ENCODE measurements at places on chromosomes 12 and 14. TPM values are rescaled to one million over a fixed set of nuclear protein-coding genes. Genes with fewer than 3 reads are reported as not detected.

LYZ gene
- polyA plus RNA-seq: 2.7 TPM

CLEC9A gene
- polyA plus RNA-seq: 0.80 TPM

GALNT16 gene
- 16.2 TPM for polyA plus RNA-seq

ZNF891 gene
- polyA plus RNA-seq: 0.36 TPM

AQP2 gene
- not detected for polyA plus RNA-seq

ENDOU gene
- polyA plus RNA-seq: 0.80 TPM

MAP1LC3B2 gene
- polyA plus RNA-seq: 4.2 TPM

ZDHHC22 gene
- 30.2 TPM for polyA plus RNA-seq

DPPA3 gene
- polyA plus RNA-seq: not detected

RPS29 gene
- polyA plus RNA-seq: 4,447 TPM

DNAI7 gene
- 0.70 TPM for polyA plus RNA-seq

RNASE7 gene
- polyA plus RNA-seq: not detected

DHRS2 gene
- polyA plus RNA-seq: 0.25 TPM

DUSP6 gene
- polyA plus RNA-seq: 14.8 TPM

TMPRSS12 gene
- polyA plus RNA-seq: not detected

METTL25 gene
- polyA plus RNA-seq: 1.7 TPM

MTERF2 gene
- 5.0 TPM for polyA plus RNA-seq

C12orf50 gene
- not detected for polyA plus RNA-seq

KRT83 gene
- 1.1 TPM for polyA plus RNA-seq

FGF23 gene
- not detected for polyA plus RNA-seq

DENND5B gene
- polyA plus RNA-seq: 5.7 TPM

CCDC177 gene
- 1.5 TPM for polyA plus RNA-seq

KRT79 gene
- polyA plus RNA-seq: not detected

CPM gene
- polyA plus RNA-seq: 8.4 TPM

IL31 gene
- not detected for polyA plus RNA-seq

KRT71 gene
- polyA plus RNA-seq: not detected

GPRC5D gene
- polyA plus RNA-seq: not detected

RAB2B gene
- polyA plus RNA-seq: 49.6 TPM

ATL1 gene
- polyA plus RNA-seq: 38.7 TPM

LBHD2 gene
- not detected for polyA plus RNA-seq

KLHL33 gene
- not detected for polyA plus RNA-seq

ETNK1 gene
- 4.2 TPM for polyA plus RNA-seq

FLRT2 gene
- polyA plus RNA-seq: 3.9 TPM

FAM186B gene
- polyA plus RNA-seq: 0.15 TPM

AGAP2 gene
- polyA plus RNA-seq: 37.8 TPM

DNAJC22 gene
- polyA plus RNA-seq: 1.1 TPM

RBM25 gene
- 27.4 TPM for polyA plus RNA-seq

A2M gene
- polyA plus RNA-seq: 210 TPM

KRT75 gene
- 0.14 TPM for polyA plus RNA-seq

LPAR5 gene
- polyA plus RNA-seq: 2.0 TPM

RIPK3 gene
- polyA plus RNA-seq: 0.44 TPM

RFX4 gene
- 5.5 TPM for polyA plus RNA-seq

NGB gene
- polyA plus RNA-seq: 28.3 TPM

KLHDC1 gene
- polyA plus RNA-seq: 2.0 TPM

IKZF4 gene
- 6.4 TPM for polyA plus RNA-seq

RIN3 gene
- polyA plus RNA-seq: 4.5 TPM

PIWIL1 gene
- not detected for polyA plus RNA-seq

Measured in brain (organoid and tissue), 16 donors.